T follicular helper cell (primary cell): ENCODE measurements at places on chromosomes 4 and X.
A peak's percentile ranks its signal among the peaks of the same experiment; 100 is the strongest.

- DNase-seq: no peak
Measured at GRCh38 chr4:113328514-113328913, 279.1 kb downstream of the ANK2 start.

DNA sequence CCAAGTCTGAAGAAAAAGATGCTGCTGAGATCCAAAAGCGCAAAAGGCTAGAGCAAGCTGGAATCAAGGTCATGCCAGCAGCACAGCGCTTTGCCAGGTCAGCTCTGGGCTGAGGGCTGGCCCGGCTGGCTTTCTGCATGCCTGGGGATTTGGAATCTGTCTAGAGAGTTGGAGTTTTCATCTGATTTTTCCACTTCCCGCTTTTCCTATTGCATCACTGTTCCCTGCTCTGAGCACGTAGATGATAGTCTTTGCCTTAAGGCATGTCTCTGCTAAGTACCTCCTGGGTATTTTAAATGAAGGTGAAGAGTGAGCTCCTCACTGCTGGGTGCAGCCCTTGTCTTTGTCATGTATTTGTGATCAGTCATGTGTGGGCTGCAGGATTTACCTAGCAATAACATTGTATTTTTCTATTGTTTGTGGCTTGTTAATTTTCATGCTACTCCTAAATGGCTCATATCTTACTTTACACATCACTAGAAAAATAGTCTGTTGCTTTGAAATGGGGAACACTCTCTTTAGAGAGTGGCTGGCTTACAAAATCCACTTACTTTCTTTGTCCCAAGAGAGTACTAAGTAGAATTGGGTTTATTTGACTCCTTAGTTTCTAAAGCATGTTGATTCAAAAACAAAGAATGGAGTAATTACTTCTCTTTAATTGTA is 82.8 kb downstream of the LIMCH1 start:
- DNase-seq: no peak

GRCh38 chrX:104343428-104344129 is 88.8 kb upstream of the ESX1 start:
- DNase-seq: peak; percentile 16

GRCh38 chr4:5052726-5053425 is 1.6 kb downstream of the STK32B start:
- DNase-seq: no peak

DNA sequence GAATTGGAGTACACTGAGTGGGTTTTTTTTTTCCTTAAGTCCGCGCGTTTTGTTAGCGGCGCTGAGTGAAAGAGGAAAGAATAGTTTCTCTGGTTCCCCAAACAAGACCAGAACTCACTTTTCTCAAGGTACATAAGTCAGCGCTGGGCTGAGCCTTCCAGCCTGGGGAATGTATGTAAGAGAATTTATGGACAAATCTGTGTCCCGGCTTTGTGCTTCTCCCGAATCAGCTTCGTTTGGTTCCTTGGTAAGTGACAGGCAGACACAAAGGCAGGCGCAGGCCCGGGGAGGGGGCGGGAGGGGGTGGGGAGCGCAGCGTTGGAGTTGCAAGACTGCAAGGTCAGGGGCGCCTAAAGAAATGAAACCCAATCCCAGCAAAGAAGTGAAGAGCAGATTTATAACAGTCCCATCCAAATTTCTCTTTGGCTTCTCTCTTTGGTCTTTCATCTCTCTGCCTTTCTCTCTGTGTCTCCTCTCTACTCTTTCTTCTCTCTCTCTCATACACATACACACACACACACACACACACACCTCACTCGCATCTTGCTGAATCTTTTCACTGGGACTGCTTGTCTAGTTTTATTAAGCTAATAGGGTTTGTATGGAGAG is 981 bp downstream of the TET2 start:
- no peak for DNase-seq

GRCh38 chrX:110145854-110146253 is 142.9 kb downstream of the TMEM164 start:
- DNase-seq: no peak

DNA sequence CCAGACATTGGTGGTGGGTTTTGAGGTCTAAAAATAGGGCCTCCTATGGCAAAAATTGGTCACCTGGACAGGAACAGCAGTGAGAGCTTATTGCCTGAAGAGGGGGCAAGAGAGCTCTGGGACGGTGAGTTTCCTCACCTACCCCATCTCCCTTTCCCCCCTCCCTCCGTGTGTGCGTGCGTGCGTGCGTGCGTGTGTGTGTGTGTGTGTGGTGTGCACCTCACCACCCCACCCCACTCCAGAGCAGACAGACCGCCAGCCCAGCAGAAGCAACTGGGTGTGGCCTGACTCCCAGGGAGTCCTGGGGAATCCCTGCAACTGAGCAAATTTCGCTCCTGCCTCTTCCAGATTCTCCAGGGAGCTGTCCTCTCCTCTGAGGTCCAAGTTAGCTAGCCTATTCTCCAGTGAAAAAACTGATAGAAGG is 44.7 kb downstream of the PRPS1 start:
- DNase-seq: peak; percentile 74

DNA sequence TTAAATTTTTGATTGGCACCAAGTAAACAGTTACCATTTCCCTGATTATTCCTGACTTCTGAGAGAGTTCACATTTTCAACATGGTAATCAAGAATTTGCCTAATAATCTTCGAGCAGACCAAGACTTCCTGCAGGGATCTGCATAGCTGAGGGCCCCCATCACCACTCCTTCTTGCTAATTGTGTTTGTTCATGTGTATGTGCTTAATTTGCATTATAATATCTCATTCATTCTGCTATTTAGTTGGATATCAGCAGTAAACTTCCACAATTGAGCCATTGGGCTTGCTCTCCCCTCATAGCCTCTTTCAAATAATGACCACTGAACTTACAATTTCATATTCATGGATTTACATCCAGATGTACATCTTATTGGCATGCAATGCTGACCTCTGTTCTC is 292.5 kb downstream of the SPATA18 start:
- no peak for DNase-seq

DNA sequence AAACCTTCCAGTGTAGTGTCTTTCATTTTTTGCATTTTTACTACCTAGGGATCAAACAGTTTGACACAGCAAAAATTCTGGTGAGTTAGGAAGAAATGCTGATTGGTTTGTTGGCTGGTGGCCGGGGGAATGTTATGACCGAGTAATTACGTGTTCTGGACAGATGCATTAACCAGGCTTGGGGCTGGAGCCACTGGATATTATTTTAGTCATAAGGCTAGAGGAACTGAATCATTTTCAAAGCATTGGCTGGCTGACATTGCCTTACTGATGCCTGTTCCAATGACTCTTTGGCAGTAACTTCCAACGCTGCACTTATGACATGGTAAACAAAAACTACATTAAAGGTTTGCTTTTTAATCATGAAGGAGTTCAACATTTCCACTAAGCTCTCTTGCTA is 84.6 kb downstream of the FBXO8 start:
- no peak for DNase-seq

DNA sequence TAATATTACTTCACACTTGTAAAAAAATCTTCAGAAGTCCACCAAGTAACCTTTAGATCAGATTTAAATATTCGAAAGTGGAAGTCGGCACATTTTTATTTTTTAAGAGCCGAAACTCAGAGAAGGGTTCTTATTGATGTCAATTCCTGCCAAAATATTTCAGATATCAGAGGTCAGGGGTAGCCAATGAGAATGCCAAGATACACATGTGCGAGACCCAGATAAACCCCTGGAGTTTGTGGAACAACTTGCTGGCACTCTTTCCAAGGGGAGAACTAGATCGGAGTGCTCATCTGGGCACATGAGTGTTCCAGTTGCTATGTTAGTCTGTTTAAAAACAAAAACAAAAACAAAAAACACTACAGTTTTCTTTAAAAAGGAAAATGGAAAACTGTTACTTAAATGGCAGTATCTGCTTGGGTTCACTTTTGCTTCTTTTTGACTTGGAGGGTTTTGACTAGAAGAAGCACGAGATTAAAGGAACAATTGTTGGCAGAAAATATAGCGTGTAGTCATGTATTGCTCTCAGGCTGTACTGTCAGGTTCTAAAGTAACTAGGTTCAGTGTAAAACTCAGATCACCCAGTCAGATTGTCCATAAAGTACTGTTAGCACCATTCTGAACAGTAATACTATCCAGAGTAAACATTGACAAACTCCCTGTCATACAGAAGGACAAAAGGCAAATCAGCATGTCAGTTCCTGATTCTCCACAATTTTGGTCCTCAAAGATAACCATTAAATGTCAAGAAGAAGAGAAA is 188.0 kb upstream of the PACRGL start:
- no peak for DNase-seq

DNA sequence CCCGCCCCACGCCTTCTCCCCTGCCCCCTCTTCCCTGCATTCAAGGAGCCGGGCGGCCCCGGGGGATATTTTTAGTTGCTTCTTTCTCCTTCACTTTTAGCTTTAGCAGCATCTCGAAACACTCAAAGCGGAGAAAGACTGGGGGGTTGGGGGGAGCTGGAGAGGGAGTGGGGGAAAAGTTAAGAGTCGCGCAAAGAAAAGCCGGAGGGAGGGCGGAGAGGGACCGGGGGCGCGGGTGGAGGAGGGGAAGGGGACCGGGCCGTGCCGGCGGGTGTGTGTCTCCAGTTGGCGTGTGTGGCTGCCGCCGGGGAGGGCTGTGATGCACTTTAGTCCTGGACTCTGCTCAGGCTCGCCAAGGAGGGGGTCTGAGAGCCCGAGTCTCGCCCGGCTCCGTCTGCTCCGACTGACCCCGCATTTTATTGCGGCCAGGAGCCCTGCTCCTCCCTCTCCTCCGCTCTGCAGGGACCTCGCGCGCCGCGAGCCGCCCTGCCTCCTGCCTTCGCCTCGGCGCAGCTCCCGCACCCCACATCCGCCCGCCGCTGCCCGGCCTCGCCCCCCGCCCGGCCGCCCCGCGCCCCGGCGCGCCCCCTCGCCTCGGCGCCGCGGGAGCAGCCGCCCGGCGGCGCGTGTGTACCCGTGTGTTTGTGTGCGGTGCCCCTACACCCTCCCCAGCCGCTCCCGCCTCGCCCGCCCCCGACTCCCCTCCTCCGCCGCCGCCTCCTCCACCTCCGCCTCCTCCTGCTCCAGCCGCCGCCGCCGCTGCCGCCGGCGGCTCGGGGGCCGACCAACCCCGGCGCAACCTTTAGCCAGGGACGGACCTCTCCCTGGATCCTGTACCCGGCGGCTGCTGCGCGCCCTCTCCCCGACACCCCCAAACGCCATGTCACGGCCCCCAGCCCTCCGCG is 1.4 kb downstream of the ZNF827 start:
- DNase-seq: peak; percentile 31

DNA sequence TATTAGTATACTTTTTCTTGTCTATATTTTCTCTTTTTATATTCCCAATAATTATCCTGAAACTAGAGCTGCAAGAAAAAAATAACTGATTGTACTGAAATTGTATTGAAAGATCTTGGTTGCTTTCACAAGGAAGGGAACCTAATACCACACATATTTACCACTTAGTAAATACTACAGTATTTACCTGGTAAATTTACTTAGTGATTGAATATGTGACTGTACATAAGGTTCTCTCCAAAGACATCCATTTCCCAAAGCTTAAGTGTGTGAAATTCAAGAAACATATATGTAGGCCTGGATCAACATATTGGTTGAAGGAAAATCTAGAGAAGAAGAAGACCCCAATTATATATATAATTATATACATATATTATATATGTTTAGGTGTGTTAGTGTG is 1272.7 kb downstream of the C4orf33 start:
- no peak for DNase-seq

DNA sequence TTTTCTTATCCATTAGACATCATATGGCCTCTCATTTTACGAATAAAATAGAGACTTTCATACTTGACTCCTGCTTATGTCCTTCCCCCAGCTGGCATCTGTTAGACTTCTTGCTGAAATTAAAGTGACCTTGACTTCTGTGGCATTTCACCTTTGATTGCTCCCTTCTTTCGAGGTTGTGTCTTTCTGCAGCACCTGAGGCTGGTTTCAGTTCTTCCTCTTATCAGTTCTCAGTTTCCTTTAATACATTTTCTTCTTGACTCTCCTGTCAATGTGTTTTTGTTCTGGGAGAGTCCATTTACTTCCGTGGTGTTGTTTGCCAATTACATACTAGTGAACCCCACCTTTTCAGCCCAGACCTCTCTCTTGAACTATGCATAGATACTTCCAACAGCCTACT is 81.6 kb downstream of the RBPJ start:
- DNase-seq: no peak

GRCh38 chrX:47831788-47832187 is 4.9 kb upstream of the ZNF81 start:
- DNase-seq: peak; percentile 37

- no peak for DNase-seq
Measured at GRCh38 chr4:23298371-23298770, 591.5 kb downstream of the PPARGC1A start.

GRCh38 chr4:112885897-112886296 is 163.6 kb upstream of the ANK2 start:
- no peak for DNase-seq

DNA sequence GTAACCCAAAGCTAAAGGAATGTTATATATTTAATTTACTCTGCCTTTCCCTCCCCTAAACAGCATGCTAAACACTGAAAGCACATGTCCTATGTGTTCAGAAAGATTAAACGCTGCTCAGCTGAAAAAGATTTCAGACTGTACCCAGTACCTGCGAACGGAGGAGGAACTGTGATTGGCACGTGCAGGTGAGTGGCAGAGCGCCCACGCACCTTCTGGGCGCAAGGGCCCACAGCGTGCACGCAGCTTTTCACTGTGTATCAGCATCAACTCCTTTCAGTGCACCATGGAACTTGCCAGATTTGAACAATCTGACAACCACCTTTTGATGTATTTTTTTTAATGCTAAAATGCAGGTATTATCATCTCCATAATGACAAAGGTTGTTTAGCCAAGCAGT is 87.7 kb downstream of the RFC1 start:
- no peak for DNase-seq

- DNase-seq: no peak
Measured at GRCh38 chr4:13176741-13177142, 307.4 kb downstream of the RAB28 start.

DNA sequence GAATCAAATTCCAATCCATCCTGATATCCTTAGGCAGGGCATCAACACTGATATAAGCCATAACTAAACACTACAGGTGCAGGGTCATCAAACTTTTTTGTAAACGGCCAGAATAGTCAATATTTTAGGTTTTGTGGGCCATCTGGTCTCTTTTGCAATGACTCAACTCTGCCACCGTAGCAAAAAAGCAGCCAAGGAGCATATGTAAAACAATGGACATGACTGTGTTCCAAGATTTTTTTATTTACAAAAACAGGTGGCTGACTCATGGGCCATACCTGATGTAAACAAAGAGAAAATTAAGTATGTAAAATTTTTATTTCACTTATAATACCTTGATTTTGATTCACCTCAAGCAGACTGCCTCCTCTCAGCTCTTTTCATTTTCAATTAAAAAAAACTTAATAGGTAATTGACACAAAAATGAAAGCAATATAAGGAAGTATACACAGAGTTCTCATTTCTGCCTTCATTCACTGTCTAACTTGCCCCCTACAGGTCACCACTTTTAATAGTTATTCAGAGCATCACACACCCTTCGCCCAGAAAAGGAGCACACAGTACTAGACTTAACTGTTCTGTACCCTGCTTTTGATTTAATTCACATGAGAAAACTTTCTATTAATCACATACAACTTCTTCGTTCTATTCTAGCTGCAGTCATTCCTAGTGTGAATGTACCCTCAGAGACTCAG is 35.3 kb upstream of the GPM6B start:
- DNase-seq: no peak
